Activated T-helper 1 cell treated with anti-CD3 and anti-CD28 coated beads, Interleukin-2, amount 50 U/mL, for 16 hours (primary cell): ENCODE measurements at places on chromosomes 1 and 21.

DNA sequence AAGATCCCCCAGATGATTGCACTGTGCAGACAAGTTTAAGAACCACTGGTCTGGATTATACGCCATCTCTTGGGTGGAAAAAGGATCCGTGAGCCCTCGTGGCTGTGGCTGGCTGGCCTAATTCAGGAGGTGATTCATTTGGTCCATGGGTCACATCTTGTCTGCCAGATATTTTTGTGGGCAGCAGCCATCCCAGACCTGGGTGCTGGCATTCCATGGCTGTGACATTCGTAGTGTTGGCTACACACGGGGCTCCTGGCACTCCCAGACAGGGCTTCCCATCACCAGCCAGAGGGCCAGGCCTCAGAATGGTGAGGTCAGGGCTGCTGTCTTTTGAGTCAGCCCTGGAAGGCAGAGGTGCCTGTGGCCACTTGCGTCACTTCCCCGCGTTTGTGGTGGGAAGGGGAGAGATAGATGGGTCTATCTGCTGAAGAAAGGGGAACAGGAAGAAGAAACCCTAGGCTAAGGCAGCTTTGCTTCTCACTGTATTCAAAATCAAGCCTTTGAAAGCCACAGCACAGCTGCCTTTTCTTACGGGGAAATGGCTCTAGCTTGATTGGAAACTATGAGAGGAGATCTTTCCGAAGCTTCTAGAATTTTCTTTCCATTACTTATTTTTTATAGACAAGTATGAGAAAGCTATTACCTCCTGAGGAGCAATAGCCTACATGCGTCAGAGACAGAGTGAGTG, 32.4 kb downstream of the EIF2D start:
- peak; percentile 75 for DNase-seq

- no peak for DNase-seq
Measured at GRCh38 chr1:45033356-45033755, 21.3 kb downstream of the UROD start.

- DNase-seq = no peak
Measured at GRCh38 chr1:8604041-8604945, 213.1 kb downstream of the RERE start.

- DNase-seq = no peak
Measured at GRCh38 chr1:164787834-164788231, 228.8 kb downstream of the PBX1 start.

- no peak for DNase-seq
Measured at GRCh38 chr1:31788825-31789256, 24.7 kb upstream of the ADGRB2 start.

- DNase-seq = no peak
Measured at GRCh38 chr1:6794164-6794563, 8.9 kb downstream of the CAMTA1 start.

DNA sequence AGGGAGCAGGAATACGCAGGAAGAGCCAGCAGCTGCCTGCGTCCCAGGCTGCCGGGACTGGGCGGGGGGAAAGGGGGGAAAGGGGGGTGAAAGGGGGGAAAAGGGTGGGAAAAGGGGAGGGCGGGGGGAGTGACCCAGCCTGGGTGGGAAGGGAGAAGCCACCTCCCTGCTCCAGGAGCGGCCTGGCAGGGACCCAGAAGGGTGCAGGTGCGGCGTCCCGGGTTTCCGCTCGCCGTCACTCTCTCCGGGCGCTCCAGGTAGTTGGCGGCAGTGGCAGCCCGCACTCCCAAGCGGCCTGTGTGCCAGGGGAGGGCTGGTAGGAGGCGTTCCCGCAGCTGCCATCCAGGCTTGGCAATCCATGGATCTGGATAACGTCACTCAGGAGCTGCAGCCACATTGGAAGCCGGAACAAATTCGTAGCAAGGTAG, 141.0 kb upstream of the NGF start:
- DNase-seq = no peak

GRCh38 chr1:16122350-16122881, 33.5 kb downstream of the EPHA2 start:
- DNase-seq = no peak

DNA sequence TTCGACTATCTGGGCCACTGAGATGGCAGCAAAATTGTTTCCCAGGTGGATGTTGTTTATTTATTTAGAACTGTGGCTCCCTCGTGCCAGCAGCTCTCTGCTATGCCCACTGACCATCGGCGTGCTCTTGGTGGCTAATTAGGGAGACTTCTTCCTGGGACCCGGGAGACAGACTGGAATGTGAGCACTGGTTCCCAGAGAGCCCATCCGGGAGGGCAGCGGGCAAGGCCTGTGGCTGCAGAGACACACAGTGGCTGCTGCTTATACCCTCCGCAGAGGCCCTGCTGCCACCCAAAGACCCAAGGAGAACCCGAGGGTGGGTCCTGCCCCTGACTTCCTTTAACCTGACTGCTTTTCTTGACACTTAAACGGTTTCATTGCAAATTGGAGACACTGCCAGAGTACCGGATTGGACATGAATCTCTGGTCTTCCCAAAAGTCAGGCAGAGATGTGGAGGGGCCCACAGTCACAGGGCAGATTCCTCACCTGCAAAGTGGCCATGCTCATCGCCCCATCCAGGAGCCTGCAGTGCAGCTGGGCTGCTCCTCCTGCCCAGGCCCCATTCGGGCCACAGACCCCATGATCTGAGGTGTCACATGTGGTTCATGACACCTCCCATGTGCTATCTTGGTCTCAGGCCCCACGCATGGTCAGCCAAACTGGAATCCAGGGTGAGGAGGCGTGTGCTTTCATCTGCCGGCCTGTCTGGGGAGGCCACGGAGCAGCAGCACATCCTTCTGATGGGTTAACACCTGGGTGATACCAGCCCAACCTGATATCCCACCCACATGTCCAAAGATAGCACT, 5.7 kb upstream of the MATN1 start:
- no peak for DNase-seq

DNA sequence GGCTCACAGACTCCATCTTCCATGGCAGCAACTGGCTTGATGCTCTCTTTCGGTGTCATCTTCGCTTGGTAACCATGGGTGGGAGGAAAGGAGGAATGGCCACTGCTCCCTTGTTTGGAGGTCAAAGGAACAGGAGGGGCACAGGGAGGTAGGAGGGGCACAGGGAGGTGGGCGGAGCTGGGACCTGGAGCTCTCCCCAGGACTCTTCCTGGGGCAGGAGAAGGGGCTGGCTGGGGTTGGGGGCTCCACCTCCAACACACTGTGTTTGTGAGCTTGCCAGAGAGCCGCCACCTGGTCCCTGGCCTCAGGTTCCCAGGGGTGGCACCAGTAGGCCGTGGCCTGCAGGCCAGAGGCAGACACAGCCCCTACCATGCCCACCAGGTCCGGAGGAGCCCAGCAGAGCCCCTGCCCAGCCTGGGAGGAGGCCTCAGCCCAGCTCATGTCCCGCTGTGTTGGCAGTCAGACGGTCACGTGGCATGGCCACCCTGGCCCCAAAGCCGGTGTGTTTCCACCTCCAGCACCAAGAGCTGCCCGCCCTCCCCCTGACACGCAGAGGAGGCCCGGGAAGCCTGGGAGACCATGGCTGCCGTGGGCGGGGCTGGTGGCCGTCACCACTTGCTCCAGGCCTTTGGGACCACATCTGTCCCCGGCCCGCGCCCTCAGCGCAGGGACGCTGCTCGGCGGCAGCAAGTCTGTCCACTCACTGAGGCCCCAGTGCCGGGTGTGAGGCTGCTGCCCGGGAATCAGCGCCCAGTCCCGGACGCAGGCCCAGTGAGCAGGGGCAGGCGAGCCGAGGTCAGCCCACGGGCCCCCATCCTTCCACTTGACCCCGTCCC, 73.9 kb downstream of the MORN1 start:
- no peak for DNase-seq

GRCh38 chr1:201397675-201398074, 1.4 kb downstream of the LAD1 start:
- DNase-seq = no peak

DNA sequence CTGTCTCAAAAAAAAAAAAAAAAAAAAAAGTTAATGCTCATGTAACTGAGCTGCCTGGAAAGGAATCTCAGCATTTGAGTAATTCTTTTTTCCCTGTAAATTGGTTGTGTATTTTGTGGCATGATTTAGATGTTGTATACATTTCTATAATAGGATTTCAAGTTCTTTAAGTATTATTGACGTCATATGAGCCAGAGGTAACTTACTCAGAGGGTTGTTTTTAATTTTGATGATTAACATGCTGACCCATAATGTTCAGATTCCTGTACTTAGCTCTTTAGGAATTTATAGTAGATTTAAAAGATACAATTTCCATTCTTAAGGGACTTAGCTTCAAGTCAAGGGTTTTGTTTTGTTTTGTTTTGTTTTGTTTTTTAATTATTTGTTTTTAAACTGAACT, 120.4 kb downstream of the CACHD1 start:
- no peak for DNase-seq

GRCh38 chr1:198544265-198544664, 3.8 kb upstream of the ATP6V1G3 start:
- DNase-seq = no peak

GRCh38 chr1:209319549-209319948, 264.0 kb upstream of the CAMK1G start:
- no peak for DNase-seq

- DNase-seq = no peak
Measured at GRCh38 chr1:153288634-153289275, 24.0 kb downstream of the PGLYRP3 start.

DNA sequence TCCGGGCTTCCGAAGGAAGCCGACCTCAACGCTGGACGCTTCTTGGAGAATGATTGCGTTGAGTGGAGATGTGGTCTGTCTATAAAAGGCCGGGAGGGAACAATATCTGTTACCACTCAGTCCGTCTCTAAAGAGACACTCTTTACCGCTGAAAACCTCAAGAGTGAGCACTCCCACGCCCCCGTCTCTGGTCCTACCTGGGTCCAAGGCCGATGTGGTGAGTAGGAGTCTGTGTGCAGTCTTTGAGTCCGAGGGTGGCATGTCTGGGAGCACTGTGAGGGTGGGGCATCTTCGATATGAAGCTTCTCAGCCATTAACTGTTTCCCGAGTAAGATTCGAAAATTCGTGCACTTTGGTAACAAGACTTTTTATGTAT, 576 bp downstream of the ZFP69 start:
- DNase-seq = no peak

GRCh38 chr21:38841472-38841871, 35.7 kb downstream of the ETS2 start:
- DNase-seq = no peak

GRCh38 chr1:64912191-64912590, 54.2 kb downstream of the JAK1 start:
- no peak for DNase-seq

DNA sequence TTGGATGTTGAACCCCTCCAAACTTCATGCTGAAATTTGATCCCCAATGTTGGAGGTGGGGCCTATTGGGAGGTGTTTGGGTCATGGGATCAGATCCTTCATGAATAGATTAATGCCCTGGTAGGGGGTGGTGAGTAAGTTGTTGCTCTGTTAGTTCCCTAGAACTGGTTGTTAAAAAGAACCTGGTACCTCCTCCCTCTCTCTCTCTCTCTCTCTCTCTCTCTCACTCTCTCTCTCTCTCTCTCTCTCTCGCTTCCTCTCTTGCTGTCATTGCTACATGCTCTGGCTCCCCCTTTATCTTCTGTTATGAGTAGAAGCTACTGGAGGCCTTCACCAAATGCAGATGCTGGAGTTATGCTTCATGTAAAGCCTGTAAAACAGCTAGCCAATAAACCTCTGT, 498.2 kb upstream of the NR5A2 start:
- DNase-seq = no peak

- DNase-seq = no peak
Measured at GRCh38 chr1:38804062-38804886, 55.3 kb downstream of the RRAGC start.
